Activated naive CD8-positive, alpha-beta T cell treated with anti-CD3 and anti-CD28 coated beads, Interleukin-2, amount 10 ng/mL, durations not matched to agents 7 days and 5 days (primary cell): ENCODE measurements at places on chromosomes 12 and 14. TPM values are rescaled to one million over a fixed set of nuclear protein-coding genes. Genes with fewer than 3 reads are reported as not detected.

DNA sequence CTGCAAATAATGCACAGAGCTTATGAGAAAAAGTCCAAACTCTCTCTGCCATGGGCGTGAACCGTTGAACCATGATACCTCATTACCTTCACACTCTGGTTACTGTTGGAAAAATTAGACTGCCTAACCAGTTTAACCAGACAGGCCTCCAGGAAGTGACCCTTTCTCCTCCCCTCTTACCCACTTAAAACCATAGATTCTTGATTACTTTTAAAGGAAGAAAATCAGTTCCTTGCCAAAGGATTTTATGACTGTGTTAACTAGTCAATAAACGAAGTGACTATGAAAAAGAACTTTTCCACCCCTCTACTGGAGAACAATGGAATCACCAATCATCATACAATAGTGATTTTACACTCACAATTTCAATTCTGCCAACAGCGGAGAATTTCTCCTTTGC lies 254.0 kb upstream of the ATP2B1 start:
- H3K4me1 ChIP-seq: peaks cover 2% of the 10 kb centered on the region
- no peak overlapping the region for H3K4me3 ChIP-seq
- H3K36me3 ChIP-seq: no peaks in the 10 kb centered on the region
- DNase-seq: no peak
- H3K27ac ChIP-seq: no peak overlapping the region

DNA sequence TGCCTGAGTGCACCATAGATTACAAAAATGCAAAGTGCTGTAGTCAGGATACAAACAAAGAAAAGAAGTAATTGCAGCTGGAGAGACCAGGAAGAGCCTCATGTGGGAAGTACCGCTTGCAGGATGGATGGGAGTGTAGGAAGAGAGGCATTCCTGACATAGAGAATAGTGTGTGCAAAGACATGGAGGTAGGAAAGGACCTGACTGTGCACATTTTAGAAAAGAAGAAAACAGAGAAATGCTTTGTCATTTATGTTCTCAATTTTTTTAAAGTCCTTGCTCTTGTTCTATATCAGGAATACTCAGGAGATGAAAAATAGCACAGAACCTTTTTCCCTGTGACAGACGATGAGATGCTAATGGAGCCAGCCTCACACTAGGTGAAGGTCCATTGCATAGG lies 358.7 kb upstream of the TMPO start:
- H3K4me1 ChIP-seq: no peaks in the 10 kb centered on the region
- no peaks in the 10 kb centered on the region for H3K27me3 ChIP-seq
- DNase-seq: no peak

Gene TMED8
- 14.9 TPM for total RNA-seq

Gene A2ML1
- not detected for total RNA-seq

Gene BHLHE41
- not detected for total RNA-seq
